Renal pelvis (tissue), 12 donors: ENCODE measurements at places on chromosomes 16 and 17. TPM values are rescaled to one million over a fixed set of nuclear protein-coding genes. Genes with fewer than 3 reads are reported as not detected.
A peak's percentile ranks its signal among the peaks of the same experiment; 100 is the strongest.

DNA sequence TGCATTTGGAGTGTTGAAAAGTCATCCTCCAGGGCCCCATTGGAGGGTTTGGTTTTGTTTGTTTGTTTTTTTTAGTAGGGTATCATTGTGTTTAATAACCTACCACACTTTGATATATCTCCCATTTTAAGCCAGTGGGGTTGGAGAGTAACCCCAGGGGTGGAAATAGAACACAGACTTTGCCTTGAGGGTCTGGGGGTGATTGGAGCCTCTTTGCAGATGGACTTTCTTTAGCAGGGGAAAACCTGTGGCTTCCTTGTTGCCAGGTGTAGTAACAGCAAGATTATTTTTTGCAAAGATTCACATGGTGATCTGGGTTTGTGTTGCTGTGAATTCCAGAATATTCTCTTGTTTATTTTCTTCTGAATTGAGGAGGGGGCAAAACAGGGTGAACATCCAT, 1.5 kb downstream of the ABCC1 start:
- no peak for DNase-seq

- DNase-seq = no peak
Measured at GRCh38 chr17:81241648-81242420, 2.7 kb downstream of the NDUFAF8 start.

GRCh38 chr17:48012151-48012520, 25.5 kb downstream of the COPZ2 start:
- peak; percentile 40 for DNase-seq

Gene GDPD3
- 11.3 TPM for polyA plus RNA-seq

DNA sequence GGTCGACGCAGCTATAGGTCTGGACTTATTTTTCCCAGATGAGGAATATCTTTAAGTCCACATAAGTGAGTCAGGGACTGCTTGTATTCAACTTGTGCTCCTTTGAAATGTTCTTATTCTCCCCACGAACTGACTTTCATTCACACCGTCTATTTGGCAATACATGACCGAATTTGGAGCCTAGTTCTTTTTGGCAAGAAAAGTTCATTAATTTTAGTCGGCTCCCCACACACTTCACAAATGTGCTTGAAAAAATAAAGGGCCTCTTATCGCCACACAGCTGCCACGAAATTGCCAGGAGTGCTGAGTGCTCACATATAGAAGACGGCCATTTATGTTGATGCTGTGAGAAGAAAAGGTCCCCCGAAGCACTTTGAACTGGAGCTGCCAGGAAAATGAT, 152.6 kb downstream of the PRKCA start:
- no peak for DNase-seq

Gene SSTR5
- 0.43 TPM for polyA plus RNA-seq

DNA sequence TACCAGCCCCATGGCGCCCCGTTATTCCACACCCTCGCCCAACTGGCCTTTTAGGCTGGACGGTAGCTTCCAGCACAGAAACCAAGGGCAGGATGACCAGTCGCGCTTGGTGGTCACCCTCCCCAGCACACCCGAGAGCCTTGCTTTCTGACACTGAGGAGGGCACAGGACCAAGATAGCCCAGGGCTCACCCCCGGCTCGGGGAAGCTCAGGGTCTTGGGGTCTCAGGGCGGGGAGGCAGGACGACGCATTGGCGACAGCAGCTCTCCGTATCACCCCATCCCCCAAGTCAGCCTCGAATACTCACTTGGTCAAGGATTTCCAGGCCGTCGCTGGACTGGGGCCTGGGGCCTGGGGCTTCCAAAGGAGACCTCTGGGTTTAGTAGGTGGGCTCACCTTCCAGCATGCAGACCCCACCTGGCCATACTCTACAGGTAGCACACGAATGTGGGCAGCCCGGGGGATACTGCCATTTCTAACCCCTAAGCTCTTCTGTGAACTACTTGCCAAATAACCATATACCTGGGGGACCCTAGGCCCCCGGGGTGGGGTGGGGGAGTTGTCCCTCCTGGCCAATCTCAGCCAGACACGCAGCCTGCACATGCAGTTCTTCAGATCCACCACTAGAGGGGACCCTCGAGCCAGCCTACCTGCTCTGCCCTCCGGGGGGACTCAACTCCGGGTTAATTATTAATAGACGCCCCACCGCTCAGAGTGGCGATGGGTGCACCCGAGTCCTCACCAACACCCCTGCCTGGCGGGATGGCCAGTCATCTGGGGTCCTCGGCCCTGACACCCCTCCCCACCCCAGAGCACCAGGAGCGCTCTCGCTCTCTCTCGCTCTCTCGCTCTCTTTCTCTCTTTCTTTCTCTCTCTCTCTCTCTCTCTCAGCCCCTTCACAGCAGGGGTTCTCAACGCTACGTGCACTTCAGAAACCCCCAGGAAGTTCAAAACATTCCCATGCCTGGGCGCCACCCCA, 30.0 kb downstream of the TBC1D16 start:
- no peak for DNase-seq

- no peak for DNase-seq
Measured at GRCh38 chr17:28724500-28725165, 1.4 kb downstream of the TLCD1 start.

- no peak for DNase-seq
Measured at GRCh38 chr17:3569534-3570137, 12.0 kb upstream of the TRPV3 start.

- no peak for DNase-seq
Measured at GRCh38 chr16:28603381-28604185, 6.3 kb downstream of the SULT1A1 start.

Gene DRC3
- polyA plus RNA-seq = 25.4 TPM

Gene LITAFD
- polyA plus RNA-seq = not detected

- no peak for DNase-seq
Measured at GRCh38 chr17:14923981-14924380, 341.1 kb downstream of the PMP22 start.

- no peak for DNase-seq
Measured at GRCh38 chr17:55768936-55769624, 18.2 kb downstream of the PCTP start.

- no peak for DNase-seq
Measured at GRCh38 chr17:32927201-32927723, 691 bp upstream of the TMEM98 start.

DNA sequence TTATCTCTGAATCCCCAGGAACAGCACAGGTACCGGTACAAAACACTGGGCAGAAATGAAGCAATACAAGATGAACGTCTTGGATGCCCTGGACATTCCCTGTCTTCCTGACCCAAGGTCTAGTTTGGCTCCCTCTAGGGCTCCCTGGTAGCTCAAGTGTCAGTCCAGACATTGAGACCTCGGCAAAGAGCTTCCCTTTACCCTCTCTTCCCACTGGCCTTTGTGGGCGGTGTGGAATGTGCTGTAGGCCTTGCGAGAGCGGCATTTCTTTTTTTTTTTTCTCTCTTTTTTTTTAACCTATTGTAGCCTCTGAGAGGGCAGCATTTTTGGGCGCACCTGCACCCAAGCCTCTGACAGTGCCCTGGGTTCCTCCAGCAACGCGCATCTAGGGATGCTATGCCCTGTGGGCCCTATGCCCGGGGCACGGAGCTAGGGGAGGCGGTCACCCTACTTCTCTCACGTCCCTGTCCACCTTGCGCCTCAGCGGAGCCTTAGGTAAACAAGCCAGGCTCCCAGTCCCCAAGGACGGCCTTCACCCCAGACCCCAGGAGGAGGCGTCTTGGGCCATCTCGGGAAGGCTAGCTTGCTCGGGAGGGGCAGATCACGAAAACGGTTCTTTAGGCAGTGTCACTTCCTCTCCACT, 1.2 kb upstream of the NFATC3 start:
- DNase-seq = no peak

GRCh38 chr17:64783031-64783461, 120.9 kb upstream of the SMURF2 start:
- no peak for DNase-seq

DNA sequence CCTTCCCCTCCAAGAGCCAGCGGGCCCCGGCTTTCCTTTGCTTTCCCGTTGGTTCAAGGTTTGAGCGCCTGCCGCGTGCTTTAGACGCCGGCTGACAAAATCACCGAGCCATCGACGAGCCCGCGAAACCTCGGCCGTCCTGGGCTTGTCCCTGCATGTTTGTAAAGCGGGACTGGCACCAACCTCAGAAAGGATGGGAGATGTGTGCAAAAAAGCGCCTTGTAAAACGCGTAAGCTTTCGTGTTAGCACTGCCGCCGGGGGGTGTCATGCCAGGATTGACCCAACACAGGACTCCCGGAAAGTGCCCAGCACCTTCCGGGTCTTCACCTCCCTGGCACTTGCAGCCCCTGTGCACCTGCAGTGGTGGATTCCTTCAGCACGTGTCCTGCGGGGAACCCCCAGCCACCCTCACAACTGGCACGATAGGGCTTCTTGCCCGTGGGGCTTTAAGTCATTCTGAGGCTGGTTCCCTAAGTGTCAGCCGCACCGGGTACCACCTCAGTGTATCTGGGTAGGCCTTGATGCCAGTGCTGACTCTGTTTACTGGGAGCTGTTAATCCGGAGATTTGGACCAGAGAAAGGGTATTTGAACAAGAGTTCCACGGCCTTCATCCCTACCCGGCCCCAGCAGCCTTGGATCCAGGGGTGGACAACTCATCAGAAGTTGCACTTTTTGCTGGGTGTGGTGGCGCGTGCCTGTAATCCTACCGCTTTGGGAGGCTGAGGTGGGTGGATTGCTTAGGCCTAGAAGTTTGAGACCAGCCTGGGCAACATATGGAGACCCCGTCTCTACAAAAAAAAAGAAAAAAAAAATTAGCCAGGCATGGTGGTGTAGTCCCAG, 817 bp downstream of the NDUFAF8 start:
- DNase-seq = no peak

DNA sequence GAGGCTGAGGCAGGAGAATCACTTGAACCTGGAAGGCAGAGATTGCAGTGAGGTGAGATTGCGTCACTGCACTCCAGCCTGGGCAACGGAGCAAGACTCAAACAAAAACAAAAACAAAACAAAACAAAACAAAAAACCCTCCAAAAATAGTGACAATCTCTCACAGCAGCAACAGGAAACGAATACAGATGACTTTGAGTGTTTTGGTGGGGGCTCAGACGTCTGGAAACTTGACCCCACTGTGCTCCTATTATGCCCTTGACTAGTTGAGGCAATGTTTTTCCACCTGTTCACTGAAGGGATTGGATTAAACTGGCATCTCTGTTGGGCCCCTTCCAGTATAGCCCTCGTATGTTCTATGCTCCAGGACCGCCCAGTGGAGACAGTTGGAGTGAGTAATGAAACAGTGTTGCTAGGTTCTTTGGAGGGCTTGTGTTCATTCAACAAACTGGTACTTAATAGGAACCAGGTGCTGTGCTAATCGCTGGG, 167.0 kb downstream of the UTP18 start:
- DNase-seq = no peak

DNA sequence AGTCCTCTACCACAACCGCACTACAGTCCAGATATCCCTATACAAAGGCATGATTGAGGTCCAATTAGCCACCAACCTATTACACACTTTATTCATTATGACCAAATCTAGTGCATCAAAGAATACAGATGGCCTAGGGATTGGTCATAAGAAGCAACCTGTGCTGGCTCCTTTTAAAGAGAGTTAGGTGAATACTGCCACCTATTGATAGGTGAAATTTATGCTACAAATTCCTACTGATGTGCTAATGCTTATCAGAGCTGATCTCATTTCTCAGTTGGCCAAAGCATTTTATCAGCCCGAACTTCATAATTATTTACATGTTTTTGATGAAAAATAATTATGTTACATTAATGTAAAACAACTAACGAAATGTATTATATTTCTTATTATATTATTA, 166.3 kb downstream of the ANKFN1 start:
- peak; percentile 54 for DNase-seq

Gene C17orf100
- polyA plus RNA-seq = 9.9 TPM

Gene TBC1D3C
- polyA plus RNA-seq = not detected

Gene CD7
- polyA plus RNA-seq = 0.50 TPM

DNA sequence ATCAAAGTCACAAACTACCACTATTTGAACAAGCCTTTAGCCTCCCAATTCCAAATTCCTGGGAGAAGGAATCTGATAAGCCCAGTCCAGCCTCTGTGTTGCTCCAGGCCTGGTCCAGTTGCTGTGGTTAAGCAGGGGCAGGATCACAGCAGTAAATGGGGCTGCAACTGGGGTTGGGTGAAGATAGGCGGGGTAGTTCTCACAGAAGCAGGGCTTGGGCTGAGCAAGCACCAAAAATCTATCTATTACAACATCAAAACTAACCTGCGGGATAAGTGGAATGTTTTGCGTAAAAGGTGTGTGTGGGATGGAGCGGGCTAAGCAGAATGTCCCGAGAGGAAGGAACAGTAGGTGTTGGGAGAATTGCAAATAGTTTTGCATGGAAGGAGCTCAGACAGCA, 23.0 kb upstream of the RNF135 start:
- DNase-seq = no peak

- DNase-seq = no peak
Measured at GRCh38 chr17:80529104-80529903, 15.3 kb upstream of the RPTOR start.

Gene KRT25
- not detected for polyA plus RNA-seq

Gene OR1A1
- not detected for polyA plus RNA-seq

Gene KRTAP9-2
- polyA plus RNA-seq = not detected
